ENCODE measurements at places on chromosomes 3 and 15. TPM values are rescaled to one million over a fixed set of nuclear protein-coding genes. Genes with fewer than 3 reads are reported as not detected.
A peak's percentile ranks its signal among the peaks of the same experiment; 100 is the strongest.

PCOLCE2 gene
- 6.3 TPM for total RNA-seq

- no peaks in the 10 kb centered on the region for H3K4me1 ChIP-seq
- H3K27ac ChIP-seq, result no peak overlapping the region
- DNase-seq, result no peak
These were observed 34.1 kb upstream of the SERPINI2 start for GRCh38 chr3:167507954-167508353.

WNT5A gene
- total RNA-seq, result 14.4 TPM

DNA sequence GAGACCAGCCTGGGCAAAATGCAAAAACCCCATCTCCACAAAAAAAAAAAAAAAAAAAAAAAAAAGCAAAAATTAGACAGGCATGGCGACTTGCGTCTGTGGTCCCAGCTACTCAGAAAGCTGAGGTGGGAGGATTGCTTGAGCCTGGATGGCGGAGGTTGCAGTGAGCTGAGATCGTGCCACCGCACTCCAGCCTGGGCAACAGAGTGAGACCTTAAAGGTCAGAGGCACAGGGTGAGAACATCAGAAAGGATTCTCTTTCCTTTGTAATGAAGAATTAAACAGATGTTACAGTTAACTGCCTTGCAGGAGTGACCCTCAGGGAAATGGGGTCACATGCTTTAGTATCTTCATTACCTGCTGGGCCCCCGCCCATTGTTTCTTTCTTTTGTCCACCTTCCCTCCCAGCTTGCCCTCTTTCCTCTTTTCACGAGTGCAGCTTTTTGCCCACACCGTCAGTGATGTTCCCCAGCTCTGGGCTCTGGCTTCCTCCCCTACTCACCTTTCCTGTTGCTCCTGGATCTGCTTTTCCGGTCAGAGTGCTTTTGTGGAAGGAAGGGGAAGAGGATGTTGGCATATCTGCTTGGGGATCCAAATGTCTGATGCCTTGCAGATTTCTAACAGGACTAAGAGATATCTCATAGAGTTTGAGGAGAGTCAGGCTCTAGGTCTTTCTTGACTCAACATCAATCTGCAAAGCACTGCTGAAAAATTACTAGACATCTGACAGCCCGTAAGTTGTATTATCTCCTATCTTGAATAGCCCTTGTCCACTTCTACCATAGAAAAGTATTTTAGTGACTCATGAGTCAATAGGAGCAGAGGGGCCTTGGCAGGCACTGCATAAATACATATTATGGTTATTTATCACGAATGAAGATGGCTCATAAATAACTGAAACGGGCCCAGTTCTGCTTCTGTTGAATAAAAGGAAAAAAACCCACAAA, 35.6 kb upstream of the NDUFB4 start:
- no peaks in the 10 kb centered on the region for H3K36me3 ChIP-seq
- H3K4me3 ChIP-seq, result peak overlapping the region; percentile 81
- DNase-seq, result no peak
- peak overlapping the region; percentile 30 for H3K27ac ChIP-seq
- peaks cover 41% of the 10 kb centered on the region for H3K4me1 ChIP-seq

RETNLB gene
- total RNA-seq, result not detected

All from neural crest cell (in vitro differentiated cells).